ENCODE measurements at places on chromosomes 1 and 21. TPM values are rescaled to one million over a fixed set of nuclear protein-coding genes. Genes with fewer than 3 reads are reported as not detected.

DNA sequence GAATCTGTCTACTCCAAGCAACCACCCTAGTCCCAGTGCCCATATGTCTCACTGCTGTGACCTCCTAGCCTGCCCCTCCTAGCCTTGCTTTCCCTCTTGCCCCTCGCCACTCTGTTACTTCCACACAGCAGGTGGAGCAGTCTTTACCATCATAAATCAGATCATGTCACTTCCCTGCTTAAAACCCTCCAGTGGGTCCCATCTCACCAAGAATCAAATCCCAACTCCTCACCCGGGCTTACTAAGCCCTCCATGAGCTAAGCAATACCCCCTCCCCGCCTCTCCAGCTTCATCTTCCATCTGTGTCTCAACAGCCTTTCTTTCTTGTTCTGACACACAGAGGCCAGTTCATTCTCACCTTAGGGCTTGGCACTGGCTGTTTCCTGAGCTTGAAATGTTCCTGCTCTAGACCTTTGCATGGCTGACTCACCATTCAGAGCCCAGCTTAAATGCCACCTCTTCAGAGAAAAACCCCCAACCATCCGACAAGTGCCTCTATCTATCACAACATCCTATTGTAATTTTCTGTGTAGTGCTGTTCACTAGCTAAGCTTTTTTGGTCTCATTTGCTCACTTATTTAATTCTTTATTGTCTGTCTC, 22.3 kb downstream of the KNCN start:
- no peak for DNase-seq

DNA sequence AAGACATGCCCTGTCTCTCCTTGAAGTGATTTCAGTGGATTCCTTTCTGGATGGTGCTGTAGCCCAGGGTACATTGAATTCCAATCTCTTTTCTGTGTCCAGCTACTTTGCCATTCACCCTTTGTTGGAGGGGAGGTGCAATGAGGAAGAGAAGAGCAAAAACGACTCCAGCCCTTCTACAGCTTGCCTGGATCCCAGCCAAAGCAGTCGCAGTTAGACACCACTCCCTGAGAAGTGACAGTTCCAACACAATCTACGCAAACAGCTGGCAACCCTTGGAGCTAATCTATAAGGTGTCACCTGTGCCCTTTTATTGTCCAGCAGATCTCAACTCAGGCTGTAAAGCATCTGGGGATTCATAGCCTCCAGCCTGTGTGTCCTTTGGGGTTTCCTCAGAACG, 4.6 kb downstream of the CD244 start:
- DNase-seq: no peak

DNA sequence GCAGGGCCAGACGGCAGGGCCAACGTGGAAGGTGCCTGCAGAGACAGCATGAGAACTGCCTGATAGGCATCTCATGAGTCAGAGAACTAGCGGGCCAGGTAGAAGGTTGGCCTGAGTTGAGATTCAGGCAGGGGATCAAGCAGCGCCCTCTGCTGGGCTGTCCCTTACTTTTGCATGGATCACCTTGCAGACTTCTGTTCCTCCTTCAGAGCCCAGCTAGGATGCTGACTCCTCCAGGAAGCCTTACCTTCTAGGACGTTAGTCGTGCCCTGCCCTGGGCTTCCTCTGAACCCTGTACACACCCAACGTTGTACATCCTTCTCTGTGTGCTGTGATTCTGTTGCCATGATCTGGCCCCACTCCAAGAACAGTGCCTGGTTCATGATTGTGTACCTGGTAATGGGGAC, 231.3 kb upstream of the VAMP3 start:
- peak; percentile 34 for DNase-seq

DNA sequence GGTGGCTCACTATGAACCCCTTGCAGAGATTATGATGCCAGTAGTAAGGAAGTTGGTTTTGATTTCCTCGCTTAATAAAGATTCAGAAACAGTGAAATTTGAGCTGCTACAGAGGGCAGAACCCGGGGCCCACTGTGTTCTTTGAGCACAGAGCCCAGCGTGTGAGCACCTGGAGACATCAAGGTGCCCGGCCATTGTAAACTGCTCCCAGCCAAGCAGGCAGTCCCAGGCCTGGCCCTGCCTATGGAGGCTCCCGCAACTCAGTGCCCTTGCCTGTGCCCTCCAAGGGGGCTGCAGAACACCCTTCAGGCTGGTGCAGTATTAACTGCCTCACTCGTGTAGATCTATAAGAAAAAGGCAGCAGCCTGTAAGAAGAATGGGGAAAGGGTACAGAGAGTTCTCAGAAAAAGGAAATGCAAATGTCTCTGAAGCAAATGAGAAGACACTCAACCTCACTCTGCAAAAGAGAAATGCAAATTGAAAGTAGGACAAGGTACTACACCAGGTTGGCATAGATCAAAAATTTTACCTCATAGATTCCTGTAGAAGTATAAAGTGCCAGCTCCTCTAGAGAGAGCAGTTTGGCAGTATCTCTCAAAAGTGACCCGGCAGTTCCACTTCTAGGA, 323.7 kb downstream of the HHAT start:
- no peak for DNase-seq

- no peak for DNase-seq
Measured at GRCh38 chr1:98660940-98661543, 479 bp upstream of the SNX7 start.

- no peak for DNase-seq
Measured at GRCh38 chr21:17119466-17120297, 393.2 kb upstream of the CXADR start.

- peak; percentile 50 for DNase-seq
Measured at GRCh38 chr1:21216835-21217811, 40.4 kb upstream of the EIF4G3 start.

GRCh38 chr1:55305735-55306134, 90.6 kb upstream of the USP24 start:
- DNase-seq: no peak

Gene LYPD8
- not detected for polyA plus RNA-seq

Gene KRTAP11-1
- not detected for polyA plus RNA-seq

Gene SNX7
- 22.4 TPM for polyA plus RNA-seq

Gene NMNAT2
- polyA plus RNA-seq: 0.28 TPM

Gene PLEKHA6
- polyA plus RNA-seq: 2.4 TPM

Gene BRDT
- not detected for polyA plus RNA-seq
